Left ventricle myocardium inferior (tissue), 1 donor: ENCODE measurements at places on chromosomes 11 and 22. TPM values are rescaled to one million over a fixed set of nuclear protein-coding genes. Genes with fewer than 3 reads are reported as not detected.

GRCh38 chr11:65083134-65083833 lies 556 bp downstream of the CDCA5 start:
- peaks cover 30% of the 10 kb centered on the region for H3K36me3 ChIP-seq
- peaks cover 27% of the 10 kb centered on the region for H3K4me1 ChIP-seq
- H3K4me3 ChIP-seq, result peak overlapping the region; percentile 85
- H3K27ac ChIP-seq, result peak overlapping the region; percentile 93

GRCh38 chr11:6892400-6892799 lies at the start of gene OR2D2:
Gene OR2D2, minus strand, starts transcription at chr11:6892500. Its CDS starts 0 bp downstream, at chr11:6892500.
- no peak within 1 kb of the TSS for H3K27ac ChIP-seq
- no peaks in the 10 kb centered on the region for H3K36me3 ChIP-seq
- no peak for DNase-seq
- H3K4me3 ChIP-seq, result no peak within 1 kb of the TSS

DNA sequence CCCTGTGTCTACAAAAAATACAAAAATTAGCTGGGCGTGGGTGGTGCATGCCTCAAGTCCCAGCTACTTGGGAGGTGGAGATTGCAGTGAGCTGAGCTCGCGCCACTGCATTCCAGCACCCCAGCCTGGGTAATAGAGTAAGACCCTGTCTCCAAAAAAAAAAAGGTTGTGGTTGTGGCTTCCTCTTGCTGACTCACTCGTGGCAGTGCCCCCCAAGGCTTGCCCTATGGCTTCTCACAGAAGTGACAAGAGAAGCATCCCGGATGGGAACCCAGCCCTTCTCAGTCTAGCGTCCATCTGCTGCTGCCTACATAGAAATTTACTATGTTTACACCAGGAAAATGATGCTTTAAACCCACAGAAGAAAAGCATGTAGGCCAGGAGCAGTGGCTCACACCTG lies 68.5 kb upstream of the PITPNB start:
- peak overlapping the region; percentile 20 for H3K27ac ChIP-seq
- H3K4me1 ChIP-seq, result peaks cover 57% of the 10 kb centered on the region
- no peak for DNase-seq

DNA sequence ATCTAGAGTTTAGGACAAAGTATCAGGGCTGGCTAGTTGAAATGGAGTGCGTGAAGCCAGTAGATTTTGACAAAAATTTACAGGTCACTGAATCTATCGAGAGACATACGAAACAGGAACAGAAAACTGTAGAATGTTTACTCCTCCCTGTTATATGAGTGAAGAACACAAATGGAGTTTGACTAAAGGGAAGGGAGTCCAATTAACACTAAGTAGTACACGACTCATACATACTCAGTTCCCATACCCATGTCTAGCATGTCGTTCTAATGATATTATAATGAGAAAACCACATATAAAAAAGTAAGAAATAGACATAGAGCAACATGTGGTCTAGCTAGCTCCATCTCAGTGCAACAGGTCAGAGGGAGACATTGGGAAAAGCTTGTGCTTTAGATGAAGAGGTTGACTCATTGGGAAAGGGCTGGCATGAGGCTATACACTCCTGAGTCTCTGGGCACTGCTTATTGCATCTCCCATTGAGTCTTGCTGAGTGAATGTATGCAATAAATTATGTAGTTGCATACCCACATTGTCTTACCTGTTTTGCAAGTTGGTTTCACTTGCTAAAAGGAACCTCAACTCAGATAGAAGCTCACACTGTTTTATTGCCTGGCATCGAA lies 43.5 kb downstream of the CD44 start:
- no peak overlapping the region for H3K4me3 ChIP-seq
- H3K36me3 ChIP-seq, result peaks cover 10% of the 10 kb centered on the region
- no peak for DNase-seq
- H3K27me3 ChIP-seq, result no peaks in the 10 kb centered on the region
- peaks cover 6% of the 10 kb centered on the region for H3K4me1 ChIP-seq
- H3K27ac ChIP-seq, result no peak overlapping the region

DNA sequence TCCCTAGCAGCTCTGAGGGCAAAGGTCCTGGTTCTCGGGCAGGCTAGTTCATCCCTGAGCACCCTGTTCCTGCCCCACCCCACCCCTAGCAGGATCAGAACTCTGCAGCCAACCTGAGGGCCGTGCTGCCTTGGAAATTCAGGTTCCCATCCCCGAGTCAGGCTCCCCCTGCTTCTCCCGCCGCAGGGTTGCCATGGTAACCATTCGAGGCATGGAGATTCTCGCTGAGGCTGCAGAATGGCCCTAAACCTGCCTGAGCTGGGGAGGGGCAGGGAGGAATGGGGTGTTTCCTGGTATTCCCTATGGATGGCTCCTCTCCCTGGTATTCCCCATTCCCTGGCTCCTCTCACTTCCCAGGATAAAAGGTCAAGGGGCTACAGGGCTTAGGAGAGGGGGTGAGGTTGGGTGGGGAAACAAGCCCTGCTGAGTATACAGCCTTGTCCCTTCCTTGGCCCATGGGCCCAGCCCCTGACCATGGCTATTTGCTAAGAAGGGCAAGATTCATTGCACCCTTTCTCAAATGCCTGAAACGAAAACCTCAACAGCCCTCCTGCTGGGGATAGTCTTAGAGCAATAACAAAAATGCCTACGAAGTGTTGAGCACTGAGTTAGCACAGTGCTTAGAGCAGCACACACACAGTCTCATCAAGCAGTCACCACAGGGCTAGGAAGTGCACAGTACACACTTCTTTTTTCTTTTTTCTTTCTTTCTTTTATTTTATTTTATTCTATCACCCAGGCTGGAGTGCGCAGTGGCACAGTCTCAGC lies 58.7 kb downstream of the CHST1 start:
- DNase-seq, result no peak
- H3K4me3 ChIP-seq, result no peak overlapping the region
- H3K27ac ChIP-seq, result no peak overlapping the region

DNA sequence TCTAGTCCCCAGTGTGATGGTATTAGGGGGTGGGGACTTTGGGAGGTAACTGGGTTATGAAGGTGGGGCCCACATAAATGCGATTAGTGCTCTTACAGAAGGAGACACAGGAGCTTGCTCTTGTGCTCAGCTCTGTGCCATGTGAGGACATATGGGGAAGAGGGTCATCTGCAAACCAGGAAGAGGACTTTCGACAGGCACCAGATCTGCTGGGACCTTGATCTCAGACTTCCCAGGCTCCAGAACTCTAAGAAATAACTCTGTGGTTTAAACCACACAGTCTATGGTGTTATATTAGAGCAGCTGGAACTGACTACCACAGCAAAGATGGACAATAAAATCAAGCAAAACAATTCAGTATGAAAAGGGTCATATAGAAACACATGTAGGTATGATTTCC lies 26.7 kb downstream of the NNMT start:
- peaks cover 25% of the 10 kb centered on the region for H3K4me1 ChIP-seq
- H3K27ac ChIP-seq, result no peak overlapping the region
- H3K27me3 ChIP-seq, result no peaks in the 10 kb centered on the region
- no peak for DNase-seq
- H3K36me3 ChIP-seq, result no peaks in the 10 kb centered on the region
- no peak overlapping the region for H3K4me3 ChIP-seq

The APOA5 gene
- not detected for total RNA-seq

The GLB1L2 gene
- total RNA-seq, result 0.30 TPM

GRCh38 chr11:120224972-120225909 lies 14.4 kb downstream of the OAF start:
- peak overlapping the region; percentile 88 for H3K27ac ChIP-seq
- peaks cover 4% of the 10 kb centered on the region for H3K36me3 ChIP-seq
- peak overlapping the region; percentile 37 for H3K4me3 ChIP-seq
- peaks cover 2% of the 10 kb centered on the region for H3K27me3 ChIP-seq
- DNase-seq, result peak; percentile 58
- peaks cover 65% of the 10 kb centered on the region for H3K4me1 ChIP-seq

The SLC15A3 gene
- 15.4 TPM for total RNA-seq

DNA sequence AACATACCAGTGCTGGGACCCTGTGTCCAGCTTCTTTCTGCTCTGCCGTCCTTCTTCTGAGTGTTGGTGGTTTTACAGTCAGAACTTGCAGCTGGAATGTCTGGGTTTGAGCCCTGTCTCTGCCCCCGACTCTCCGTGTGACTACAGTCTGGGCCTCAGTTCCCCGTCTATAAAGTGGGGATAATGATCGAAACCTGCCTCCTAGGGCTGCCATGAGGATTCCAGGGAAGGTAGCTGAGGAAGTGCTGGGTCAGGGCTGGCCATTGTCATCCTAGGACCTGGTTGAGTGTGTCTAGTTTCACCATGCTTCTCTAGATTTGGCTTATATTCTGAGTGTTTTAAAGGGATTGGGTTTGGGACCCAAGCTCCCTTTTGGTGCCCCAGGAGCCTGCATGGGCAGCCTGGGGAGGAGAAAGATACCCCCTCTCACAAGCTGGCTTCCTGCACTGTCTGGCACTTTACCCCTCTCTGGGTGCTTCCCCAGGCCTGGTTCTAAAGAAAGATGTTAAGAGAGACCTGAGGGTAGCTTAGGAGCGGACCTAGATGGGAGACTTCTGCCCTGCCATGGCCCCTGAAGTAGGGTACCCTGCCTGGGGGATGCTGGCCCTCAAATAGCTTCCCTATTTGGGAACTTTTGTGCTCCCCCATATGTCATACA lies 49.9 kb downstream of the TSPAN18 start:
- peak overlapping the region; percentile 89 for H3K27ac ChIP-seq
- no peaks in the 10 kb centered on the region for H3K36me3 ChIP-seq
- no peaks in the 10 kb centered on the region for H3K27me3 ChIP-seq
- H3K4me1 ChIP-seq, result peaks cover 99% of the 10 kb centered on the region
- H3K4me3 ChIP-seq, result no peak overlapping the region
- DNase-seq, result no peak

- peak; percentile 76 for DNase-seq
- H3K36me3 ChIP-seq, result no peaks in the 10 kb centered on the region
- H3K4me3 ChIP-seq, result peak overlapping the region; percentile 70
- peaks cover 85% of the 10 kb centered on the region for H3K4me1 ChIP-seq
Measured at GRCh38 chr22:38452373-38453065, 2.5 kb downstream of the KCNJ4 start.

GRCh38 chr22:48138427-48138826 lies 1376.0 kb downstream of the TBC1D22A start:
- H3K27ac ChIP-seq, result no peak overlapping the region
- H3K36me3 ChIP-seq, result no peaks in the 10 kb centered on the region
- no peak for DNase-seq

GRCh38 chr11:86228269-86229038 lies 16.1 kb upstream of the EED start:
- no peaks in the 10 kb centered on the region for H3K27me3 ChIP-seq
- no peak overlapping the region for H3K4me3 ChIP-seq
- H3K4me1 ChIP-seq, result no peaks in the 10 kb centered on the region
- no peak overlapping the region for H3K27ac ChIP-seq

- no peak for DNase-seq
- no peak overlapping the region for H3K27ac ChIP-seq
- H3K4me3 ChIP-seq, result no peak overlapping the region
- H3K36me3 ChIP-seq, result no peaks in the 10 kb centered on the region
- H3K4me1 ChIP-seq, result peaks cover 34% of the 10 kb centered on the region
- H3K27me3 ChIP-seq, result peaks cover 18% of the 10 kb centered on the region
Measured at GRCh38 chr11:14384338-14384737, 25.4 kb upstream of the RRAS2 start.

DNA sequence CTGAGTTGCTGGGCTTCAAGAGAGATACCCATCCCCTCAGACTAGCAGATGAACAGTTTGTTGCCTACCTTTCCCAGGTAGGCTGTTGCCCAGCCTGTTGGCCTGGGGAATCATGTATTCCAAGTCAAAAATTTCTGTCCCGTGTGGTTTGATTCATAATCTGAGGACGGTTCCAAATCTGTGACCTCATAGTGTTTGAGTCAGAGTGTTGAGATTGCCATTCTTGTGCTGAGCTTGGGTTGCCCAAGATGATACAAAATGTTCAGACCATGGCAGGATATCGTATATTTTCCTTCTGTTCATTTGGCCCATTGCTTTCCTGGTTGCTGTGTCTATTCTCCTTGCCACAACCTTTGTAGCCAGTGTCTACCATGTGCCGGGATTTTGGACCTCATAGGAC lies 64.3 kb downstream of the CYB5R2 start:
- peaks cover 32% of the 10 kb centered on the region for H3K4me1 ChIP-seq
- H3K27ac ChIP-seq, result no peak overlapping the region
- DNase-seq, result no peak
- no peaks in the 10 kb centered on the region for H3K27me3 ChIP-seq
- peaks cover 23% of the 10 kb centered on the region for H3K36me3 ChIP-seq
- no peak overlapping the region for H3K4me3 ChIP-seq

GRCh38 chr11:108112057-108112456 lies 9.3 kb upstream of the ACAT1 start:
- H3K27ac ChIP-seq, result no peak overlapping the region
- no peak overlapping the region for H3K4me3 ChIP-seq
- H3K36me3 ChIP-seq, result peaks cover 6% of the 10 kb centered on the region
- H3K4me1 ChIP-seq, result peaks cover 27% of the 10 kb centered on the region

The SYCE3 gene
- not detected for total RNA-seq

DNA sequence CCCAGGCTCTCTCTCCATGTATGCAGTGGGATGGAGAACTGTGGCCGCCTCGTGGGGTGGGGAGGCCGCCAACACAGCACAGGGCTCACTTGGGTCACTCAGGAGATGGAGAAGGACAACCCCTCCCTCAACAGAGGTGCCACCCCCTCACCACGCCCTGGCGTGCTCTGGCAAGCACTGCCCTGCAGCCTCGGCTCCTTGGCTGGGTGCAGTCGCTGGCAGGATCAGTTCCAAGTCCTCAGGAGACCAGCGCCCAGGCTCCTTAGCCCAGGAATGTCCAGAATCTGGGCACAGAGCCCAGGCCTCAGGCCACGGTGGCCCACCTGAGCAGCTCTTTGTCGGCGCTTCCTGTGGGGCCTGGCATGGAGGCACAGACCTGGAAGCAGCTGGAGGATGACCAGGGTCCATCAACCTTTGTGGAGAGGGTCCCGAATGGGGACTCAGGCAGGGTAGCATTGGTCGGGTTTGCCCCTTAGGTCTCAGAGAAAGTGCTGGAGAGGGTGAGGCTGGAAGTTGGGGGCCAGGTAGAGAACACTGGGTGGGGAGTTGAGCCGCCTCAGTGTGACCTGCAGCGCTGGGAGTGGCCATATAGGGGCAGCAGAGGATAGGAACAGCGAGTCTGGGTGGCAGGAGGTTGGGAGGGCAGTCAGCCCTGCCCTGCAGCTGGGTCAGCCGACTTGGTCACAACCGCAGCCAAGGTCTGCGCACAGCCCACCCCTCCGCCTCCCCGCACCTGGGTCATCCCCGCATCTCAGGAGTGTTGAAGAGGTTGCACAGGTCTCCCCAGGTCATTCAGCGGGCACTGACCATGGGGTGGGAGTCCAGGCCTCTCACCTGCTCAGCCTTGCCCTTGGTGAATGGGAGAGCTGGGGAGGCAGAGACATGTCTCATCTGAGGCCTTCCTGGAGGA lies 8.2 kb downstream of the SUSD2 start:
- H3K27me3 ChIP-seq, result no peaks in the 10 kb centered on the region
- no peaks in the 10 kb centered on the region for H3K36me3 ChIP-seq
- H3K4me3 ChIP-seq, result peak overlapping the region; percentile 32
- peak; percentile 79 for DNase-seq
- H3K4me1 ChIP-seq, result peaks cover 20% of the 10 kb centered on the region
- H3K27ac ChIP-seq, result peak overlapping the region; percentile 38

The NADSYN1 gene
- 17.5 TPM for total RNA-seq

DNA sequence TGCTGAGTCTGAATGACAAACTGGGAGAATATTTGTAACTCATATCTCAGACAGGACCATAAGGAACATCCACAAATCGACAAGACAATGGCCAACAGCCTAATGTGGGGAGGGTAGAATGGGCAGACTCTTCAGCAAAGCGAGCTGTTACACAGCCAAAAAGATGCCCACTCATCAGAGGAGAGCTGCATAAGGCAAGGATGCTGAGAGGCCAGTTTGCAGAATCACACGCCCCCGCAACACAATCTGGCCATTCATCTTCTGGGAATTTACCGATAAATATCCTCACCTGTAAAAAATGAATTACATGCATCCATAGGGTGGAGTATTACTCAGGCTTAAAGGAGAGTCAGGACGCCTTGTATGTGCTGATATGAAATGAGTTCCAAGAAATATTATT lies 57.5 kb upstream of the SLC22A12 start:
- no peaks in the 10 kb centered on the region for H3K36me3 ChIP-seq
- peaks cover 75% of the 10 kb centered on the region for H3K27me3 ChIP-seq
- H3K27ac ChIP-seq, result no peak overlapping the region
- no peak for DNase-seq

The RIBC2 gene
- not detected for total RNA-seq

The CYB5R2 gene
- 1.8 TPM for total RNA-seq
